ENCODE measurements at places on chromosomes 1 and 21. TPM values are rescaled to one million over a fixed set of nuclear protein-coding genes. Genes with fewer than 3 reads are reported as not detected.

Gene SPRR3
- total RNA-seq, result not detected

Gene MFSD2A
- total RNA-seq, result 0.13 TPM

Gene SPRR4
- not detected for total RNA-seq

Gene MIXL1
- 0.13 TPM for total RNA-seq

Gene CFHR1
- total RNA-seq, result not detected

Gene PEF1
- 141 TPM for total RNA-seq

All from dermis microvascular lymphatic vessel endothelial cell (primary cell).